ENCODE measurements at places on chromosomes 3 and 15.

GRCh38 chr3:138933068-138933668 is 13.8 kb downstream of the FOXL2 start:
- DNase-seq, result no peak

- no peak for DNase-seq
These were observed 225.6 kb upstream of the UBE2E1 start for GRCh38 chr3:23580096-23580713.

GRCh38 chr3:94234177-94234788 is 171.4 kb downstream of the NSUN3 start:
- DNase-seq, result no peak

GRCh38 chr3:150132101-150132749 is 161.5 kb upstream of the PFN2 start:
- DNase-seq, result no peak

GRCh38 chr3:172709774-172710663 is 848 bp downstream of the NCEH1 start:
- DNase-seq, result peak; percentile 4

DNA sequence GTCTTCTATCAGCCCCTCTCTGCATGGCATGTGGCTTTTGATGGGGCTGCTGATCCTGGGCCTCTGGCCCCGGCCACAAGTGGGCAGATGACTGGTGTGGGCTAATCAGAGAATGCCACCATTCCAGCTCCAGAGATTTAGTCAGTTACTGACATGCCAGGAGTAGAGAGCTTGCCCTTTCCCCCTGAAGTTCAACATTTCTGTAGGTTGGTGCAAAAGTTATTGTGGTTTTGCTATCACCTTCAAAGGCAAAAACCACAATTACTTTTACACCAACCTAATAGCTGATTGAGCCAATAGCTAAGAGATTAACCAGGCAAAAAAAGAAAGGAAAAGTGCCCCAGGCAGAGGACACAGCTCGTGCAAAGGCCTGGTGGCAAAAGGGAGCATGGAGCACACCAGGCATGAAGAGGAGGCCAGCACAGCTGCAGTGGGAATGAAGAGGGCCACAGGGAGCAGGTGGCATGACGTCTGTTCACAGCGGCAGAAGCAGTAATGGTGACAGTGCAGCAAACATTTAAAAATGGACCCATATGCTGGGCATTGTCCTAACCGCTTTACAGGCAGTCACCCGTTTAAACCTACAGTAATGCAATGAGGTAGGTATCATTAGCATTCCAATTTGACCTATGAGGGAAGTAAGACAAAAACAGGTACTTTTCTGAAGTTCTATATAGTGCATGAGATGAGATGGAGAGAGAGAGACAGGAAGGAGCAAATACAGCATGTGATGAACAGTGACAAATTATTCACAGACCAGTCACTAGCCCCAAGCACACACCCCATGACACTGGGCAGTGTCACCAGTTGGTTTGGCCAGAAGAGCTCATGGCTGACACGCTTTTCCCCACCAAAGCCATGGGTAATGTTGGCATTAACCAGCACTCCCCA is 373.0 kb upstream of the PROK2 start:
- DNase-seq, result no peak

GRCh38 chr3:112019716-112020115 is 14.8 kb upstream of the TMPRSS7 start:
- no peak for DNase-seq

GRCh38 chr3:135103917-135104316 is 308.9 kb downstream of the EPHB1 start:
- no peak for DNase-seq

DNA sequence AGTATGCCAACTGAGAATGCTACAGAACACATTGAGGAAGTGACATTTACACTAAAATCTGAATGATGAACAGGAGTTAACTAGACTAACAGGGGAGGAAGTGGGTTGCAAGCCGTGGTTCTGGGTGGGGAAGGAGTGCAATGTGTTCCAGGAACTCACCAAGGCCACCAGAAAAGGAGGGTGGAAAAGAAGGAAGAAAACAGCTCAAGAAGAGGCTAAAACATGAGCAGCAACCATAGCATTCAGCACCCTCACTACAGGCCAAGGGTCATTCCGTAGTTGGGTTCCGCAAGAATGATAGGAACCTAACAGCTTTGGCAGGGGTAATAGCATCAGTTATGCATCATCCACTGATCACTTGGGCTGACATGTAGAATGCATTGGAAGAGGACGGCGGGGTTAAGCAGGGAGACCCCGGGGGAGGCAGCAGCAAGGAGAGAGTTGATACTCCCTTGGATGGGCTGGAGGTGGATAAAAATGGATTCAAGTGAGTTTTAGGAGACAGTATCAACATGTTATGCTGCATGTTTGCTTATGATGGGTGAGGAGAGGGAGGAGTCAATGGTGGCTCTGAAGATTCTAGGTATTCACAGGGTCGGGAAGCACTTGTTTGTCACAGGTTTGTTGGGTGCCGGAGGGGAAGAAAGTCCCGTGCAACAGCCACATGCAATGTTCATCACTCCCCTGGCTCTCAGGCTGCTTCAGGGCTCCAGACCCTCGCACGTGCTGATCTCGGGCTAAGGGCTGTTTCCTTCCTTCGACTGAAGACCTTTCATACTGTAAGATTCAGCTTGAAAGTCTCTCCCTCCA is 53.2 kb downstream of the LIPC start:
- peak; percentile 32 for DNase-seq

- peak; percentile 46 for DNase-seq
These were observed 733 bp downstream of the RNF111 start for GRCh38 chr15:58988006-58988785.

- DNase-seq, result no peak
These were observed 407.1 kb downstream of the LSAMP start for GRCh38 chr3:116037954-116038911.

DNA sequence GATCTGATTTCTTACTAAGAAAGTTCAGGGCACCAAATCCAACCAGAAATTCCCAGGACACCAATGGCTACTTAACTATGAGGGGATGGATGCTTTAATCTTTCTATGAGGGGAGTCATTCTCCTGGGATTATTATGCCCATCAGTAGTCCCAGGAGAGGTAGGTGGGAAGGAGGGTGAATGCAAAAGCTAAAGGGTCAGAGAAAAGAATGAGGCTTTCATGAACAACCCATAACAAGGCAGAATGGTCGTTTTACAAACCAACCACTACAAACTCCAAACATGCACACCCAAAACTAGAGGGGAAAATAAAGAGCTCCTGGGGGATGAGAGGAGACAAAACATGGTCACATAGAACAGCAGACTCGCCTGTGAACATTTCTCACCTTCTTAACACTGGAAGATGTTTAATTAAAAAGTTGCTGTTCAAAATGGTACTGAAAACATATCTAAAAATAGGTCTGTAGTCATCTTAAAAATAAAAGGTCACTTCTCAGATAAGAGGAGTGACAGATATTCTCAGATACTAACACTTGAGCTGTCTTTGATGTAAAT is 3.7 kb downstream of the STARD9 start:
- no peak for DNase-seq

GRCh38 chr3:152300029-152300731 is 31.5 kb downstream of the MBNL1 start:
- DNase-seq, result no peak

DNA sequence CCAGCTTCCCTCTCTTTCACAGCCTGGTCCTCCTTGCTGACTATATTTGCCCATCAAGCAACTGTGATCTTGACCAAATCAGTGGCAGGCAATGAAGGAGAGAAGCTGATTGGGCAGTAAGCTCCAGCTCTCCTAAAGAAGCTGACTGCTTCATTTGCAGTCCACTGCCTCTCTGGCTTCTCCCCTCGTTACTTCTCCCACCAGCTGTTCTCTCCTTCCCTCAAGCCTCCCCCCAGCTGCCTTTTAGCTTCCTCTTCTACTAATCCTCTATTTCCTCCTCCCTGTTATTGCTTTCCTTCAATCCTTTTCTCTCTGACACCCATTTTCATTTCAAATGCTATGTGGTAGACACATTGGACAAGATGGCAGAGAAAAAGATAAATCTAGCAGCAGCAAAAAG is 474.7 kb upstream of the UBE2E2 start:
- no peak for DNase-seq

- no peak for DNase-seq
These were observed 116.7 kb downstream of the DLG1 start for GRCh38 chr3:197181741-197182140.

GRCh38 chr3:35773417-35773816 is 134.1 kb downstream of the ARPP21 start:
- no peak for DNase-seq

DNA sequence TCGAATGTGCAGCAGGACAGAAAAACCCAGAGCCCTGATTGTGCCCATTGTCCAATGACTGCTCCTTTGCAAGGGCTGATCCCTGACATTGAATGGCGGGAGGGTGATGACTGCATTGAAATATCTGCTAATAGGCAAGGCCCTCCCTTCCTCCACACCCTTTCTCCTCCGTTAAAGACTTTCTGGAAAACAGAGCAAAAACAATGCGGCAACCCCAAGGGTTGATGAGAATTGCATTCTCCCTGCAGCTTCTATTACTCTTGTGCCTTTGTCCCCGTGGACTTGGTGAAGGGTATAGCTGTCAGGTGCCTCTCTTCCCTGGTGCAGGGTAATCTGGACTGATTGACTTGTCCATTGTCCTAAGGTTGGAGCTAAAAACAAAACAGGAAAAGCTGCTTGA is 71.8 kb downstream of the THSD4 start:
- no peak for DNase-seq

Data from activated gamma-delta T cell treated with Interleukin-2 at 50 U/mL for 16 hours (primary cell).